Renal cortical epithelial cell (primary cell): ENCODE measurements at places on chromosomes 2 and 18. TPM values are rescaled to one million over a fixed set of nuclear protein-coding genes. Genes with fewer than 3 reads are reported as not detected.

GRCh38 chr2:193482557-193482956, 1287.8 kb upstream of the TMEFF2 start:
- no peak for DNase-seq

GRCh38 chr2:216279031-216279430, 93.3 kb downstream of the MARCHF4 start:
- DNase-seq, result no peak

SEMA4F gene
- 7.5 and 10.6 TPM in 2 replicates for total RNA-seq

GRCh38 chr2:126832757-126833156, 65.9 kb upstream of the TEX51 start:
- DNase-seq, result no peak

DNA sequence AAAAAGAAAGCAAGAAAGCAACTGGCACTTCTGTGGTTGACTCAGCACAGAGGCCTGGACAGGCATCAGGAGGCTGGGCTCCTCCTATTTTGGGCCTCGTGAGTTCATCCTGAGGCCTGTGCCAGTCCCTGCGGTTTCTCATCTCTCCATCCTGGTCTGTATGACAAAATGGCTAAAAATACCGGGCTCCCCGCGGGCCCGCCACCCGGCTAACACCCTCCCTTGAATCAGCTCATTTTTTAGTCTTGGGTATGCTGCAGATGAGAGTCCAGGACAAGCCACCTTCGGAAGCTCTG, 62.3 kb upstream of the YWHAQ start:
- no peak for DNase-seq

NYAP2 gene
- not detected in 2 replicates for total RNA-seq

DNA sequence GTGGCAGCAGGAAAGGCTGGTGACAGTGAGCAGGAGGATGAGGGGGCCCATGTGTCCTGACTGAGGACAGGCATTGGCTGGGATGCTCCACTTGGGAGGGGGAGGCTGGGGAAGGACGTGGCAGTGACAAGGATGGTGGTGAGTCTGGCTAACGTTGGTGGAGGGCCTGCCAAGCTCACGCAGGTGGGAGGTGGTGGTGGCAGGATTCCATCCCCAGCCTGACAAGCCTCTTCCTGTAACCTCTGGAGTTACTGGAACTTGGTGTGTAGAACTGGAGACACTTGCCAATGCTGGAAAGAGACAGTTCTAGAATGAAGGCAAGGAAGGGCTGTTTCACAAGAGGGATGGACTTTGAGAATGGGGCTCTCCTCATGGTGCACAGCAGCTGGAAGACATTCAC, 8.2 kb downstream of the PROM2 start:
- no peak for DNase-seq

DNA sequence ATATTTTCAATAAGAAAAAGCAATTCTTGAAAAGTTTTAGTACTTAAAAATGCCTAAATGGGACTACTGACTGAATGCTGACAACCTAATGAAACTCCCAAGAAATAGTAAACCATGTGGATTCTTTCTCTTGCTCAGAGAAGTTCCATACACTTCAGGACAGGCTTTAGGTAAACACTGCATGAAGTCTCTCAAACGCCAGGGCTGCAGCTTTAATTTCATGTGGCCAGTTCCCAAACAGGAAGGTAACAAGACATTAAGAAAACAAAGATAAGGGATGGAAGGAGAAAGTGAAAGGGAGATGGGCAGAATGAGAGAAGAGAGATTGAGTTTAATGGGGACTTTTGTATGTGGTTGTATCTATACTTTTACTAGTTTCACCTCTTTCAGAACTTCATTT, 734.7 kb upstream of the PKDCC start:
- no peak for DNase-seq

- DNase-seq, result peak; percentile 31
These were observed 55.2 kb downstream of the ANKRD12 start for GRCh38 chr18:9191658-9192256.

DNA sequence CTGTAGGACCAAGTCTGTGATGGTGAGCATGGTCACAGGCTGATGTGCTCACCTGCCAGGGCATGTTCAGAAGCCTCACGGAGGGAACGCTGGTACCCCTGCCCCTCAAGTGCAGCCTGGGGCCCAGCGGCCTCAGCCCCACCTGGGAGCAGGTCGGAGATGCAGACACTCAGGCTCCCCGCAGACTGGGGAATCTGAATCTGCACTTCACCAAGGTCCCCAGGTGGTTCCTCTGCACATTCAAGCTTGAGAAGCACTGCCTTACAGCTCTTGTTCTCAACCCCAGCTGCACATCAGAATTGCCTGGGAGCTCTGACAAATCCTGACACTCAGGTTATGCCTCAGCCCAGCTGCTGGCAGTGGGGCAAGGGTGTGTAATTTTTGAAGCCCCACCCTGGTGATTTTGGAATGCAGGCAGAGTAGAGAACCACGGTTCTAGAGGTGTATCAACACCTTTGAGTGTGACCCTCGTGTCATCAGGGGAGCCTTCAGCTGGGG, 54.8 kb downstream of the CRACDL start:
- DNase-seq, result no peak

CHST9 gene
- 4.5 and 44.3 TPM in 2 replicates for total RNA-seq

SPATA3 gene
- not detected in 2 replicates for total RNA-seq

DNA sequence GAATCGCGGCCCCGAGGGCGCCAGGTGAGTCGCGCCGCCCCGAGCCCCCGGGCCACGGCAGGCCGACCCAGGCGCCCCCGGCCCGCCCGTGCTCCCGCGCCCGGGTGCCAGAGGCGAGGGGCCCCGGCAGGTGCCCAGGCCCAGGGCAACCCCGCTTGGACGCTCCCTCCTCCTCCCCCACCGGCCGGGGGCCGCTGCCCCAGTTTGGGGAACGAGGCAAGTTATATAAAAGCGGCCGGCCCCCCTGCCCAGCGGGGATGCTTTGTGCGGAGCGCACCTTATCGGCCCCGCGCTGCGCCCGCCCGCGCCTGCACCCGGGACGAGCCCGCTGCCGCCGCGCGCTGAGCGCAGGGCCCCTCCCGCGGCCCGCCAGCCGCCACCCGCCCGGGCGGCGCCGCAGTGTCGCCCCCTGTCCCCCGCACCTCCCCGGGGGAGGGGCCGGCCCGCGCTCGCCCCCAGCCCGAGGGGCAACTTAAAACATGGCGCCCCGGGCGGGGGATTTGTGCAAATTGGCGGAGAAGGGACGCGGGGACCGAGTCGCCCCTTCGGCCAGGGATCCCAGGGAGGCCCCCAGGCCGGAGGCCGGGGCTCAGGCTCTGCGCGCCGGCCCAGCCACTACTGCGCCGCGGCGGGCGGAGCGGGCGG, 639 bp downstream of the EPB41L3 start:
- DNase-seq, result no peak

- peak; percentile 26 for DNase-seq
These were observed 114.8 kb downstream of the TMEM163 start for GRCh38 chr2:134603966-134604365.

DNA sequence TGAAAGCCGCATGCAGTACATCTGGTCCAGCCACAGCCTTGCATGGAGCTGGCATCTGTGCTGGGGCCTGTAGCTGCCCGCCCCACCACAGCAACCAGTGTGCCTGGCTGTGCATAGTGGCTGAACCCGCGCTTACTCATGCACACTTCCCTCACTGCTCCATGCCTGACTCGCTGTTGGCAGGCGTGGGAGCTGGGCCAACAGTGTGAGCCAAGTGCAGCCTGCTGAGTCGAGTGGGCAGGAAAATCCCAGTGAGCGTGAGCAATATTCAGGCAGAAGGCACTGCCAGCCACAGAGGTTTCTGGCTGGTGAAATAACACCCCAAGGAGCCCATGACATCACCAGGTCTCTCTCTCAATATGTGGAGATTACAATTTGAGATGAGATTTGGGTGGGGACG, 1674.1 kb upstream of the TMEFF2 start:
- DNase-seq, result peak; percentile 47

DNA sequence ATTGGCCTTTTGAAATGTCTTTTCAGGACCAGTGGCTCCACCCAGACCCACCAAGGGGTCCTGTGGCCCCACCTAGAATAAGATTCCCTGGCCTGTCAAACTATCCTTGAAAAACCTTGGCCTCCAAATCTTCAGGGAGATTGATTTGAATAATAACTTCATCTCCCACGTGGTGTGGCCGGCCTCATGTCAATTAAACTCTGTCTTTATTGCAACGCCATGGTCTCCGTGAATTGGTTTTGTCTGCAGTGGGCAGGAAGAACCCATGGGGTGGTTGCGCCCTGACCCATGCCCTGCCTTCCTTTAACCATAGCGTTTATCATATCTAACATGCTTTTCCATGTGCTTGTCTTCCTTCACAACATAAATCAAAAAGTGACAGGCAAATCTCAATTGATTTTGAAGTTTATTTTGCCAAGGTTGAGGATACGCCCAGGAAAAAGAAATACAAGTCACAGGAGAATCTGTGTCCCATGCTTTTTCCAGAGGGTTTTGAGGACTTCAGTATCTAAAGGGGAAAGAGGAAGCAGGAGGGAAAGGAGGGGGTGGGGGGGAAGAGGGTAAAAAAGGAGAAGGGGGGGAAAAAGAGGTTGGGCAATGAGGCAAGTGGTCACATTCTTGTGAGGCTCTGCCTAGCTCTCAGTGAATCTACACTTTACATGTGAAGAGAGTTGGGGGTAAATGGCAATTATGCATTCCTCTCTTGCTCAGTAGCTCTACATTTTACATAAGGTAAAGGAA, 66.5 kb upstream of the CABLES1 start:
- DNase-seq, result no peak

NDC80 gene
- total RNA-seq, result 1.1 and 13.7 TPM in 2 replicates

- DNase-seq, result peak; percentile 52
These were observed 997 bp downstream of the BOK start for GRCh38 chr2:241559323-241560161.

- no peak for DNase-seq
These were observed 223.1 kb downstream of the ATAD2B start for GRCh38 chr2:23703583-23704385.

HOXD1 gene
- total RNA-seq, result 4.2 and 15.7 TPM in 2 replicates

DNAJC5G gene
- total RNA-seq, result not detected in 2 replicates

DNA sequence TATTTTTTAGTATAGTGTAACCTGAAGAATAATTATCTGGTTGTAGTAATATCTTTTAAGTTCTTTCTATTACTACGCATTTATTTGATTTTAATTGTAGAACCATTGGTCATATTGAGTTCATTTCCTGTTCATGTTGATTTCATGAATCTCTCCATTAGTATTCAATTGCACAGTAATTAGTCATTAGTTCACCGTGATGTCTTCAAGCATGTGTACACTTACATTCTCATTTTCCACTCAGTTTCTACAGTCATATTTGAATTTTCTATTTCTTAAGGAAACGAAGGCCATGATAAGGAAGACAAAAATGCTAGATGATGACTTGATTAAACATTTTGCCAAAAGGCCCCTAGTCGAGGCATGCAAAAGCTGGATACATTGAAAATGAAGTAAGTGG, 333.7 kb upstream of the FANCL start:
- DNase-seq, result no peak

DSEL gene
- total RNA-seq, result 8.7 and 10.7 TPM in 2 replicates

GRCh38 chr2:66362701-66363100, 72.2 kb upstream of the MEIS1 start:
- DNase-seq, result no peak

IL1RL2 gene
- total RNA-seq, result 3.3 and 4.6 TPM in 2 replicates

- no peak for DNase-seq
These were observed 110.2 kb upstream of the THOC1 start for GRCh38 chr18:378079-378478.

GRCh38 chr2:24771764-24772586, 21.2 kb downstream of the PTRHD1 start:
- no peak for DNase-seq

DNA sequence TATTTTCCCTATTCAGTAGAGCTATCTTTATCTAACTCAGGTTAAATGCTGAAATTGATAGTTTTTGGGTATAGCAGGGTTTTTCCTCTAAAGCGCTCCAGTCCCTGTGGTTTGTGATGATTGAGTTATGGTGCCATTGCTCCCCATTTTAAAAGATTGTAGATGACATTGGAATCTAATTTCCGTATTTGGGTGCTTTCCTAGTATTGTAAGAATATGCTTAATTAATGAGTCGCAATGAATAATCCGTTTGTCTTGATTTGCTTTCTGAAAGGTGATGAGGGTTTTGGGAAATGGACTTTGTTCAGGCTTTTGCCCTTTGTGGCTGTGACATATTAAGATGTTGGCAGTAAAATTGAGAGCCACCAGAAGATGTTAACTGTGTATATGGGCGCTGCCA, 3.9 kb downstream of the RPS7 start:
- DNase-seq, result no peak

DNA sequence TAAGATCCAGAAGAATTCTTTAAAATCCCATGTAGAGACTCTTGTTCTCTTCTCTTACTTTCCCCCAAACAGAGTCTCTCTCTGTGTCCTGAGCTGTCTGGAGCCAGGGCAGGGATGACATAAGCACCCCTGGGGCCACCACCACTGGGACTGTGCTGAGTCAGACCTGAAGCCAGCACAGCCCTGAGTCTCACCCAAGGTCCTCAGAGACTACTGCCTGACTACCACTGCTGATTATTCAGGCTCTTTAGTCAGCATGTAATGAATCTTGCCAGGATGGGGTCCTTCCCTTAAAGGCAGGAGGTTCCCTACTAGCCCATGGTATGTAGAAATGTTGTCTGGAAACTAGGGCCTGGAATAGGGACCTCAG, 34.9 kb upstream of the DYNC1I2 start:
- peak; percentile 3 for DNase-seq

DNA sequence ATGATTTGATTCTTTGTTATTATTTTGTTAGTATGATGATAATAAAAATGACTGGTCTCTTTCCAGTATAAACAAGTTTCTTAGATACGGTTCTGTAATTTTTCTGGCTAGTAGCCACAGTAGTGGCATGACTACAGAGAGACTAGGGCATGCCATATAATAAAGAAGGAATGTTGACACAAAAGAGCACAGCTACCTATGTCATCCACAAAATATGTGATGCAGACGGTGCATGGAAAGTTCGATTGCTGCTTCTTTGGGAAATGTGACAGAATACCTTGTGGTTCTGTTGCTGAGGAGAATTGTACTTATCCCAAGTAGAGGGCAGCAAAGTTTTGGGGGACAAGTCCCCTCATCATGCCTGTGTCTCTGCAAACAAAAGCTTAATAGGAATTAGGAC, 26.1 kb upstream of the SETBP1 start:
- peak; percentile 89 for DNase-seq

SLC11A1 gene
- 0.05 TPM in 1 of 2 replicates, not detected in the other for total RNA-seq

- DNase-seq, result no peak
These were observed 195.4 kb upstream of the SIX3 start for GRCh38 chr2:44745922-44746766.

UNC50 gene
- total RNA-seq, result 42.5 and 68.1 TPM in 2 replicates

- no peak for DNase-seq
These were observed 33.9 kb downstream of the ZBTB7C start for GRCh38 chr18:48375150-48375800.

DNA sequence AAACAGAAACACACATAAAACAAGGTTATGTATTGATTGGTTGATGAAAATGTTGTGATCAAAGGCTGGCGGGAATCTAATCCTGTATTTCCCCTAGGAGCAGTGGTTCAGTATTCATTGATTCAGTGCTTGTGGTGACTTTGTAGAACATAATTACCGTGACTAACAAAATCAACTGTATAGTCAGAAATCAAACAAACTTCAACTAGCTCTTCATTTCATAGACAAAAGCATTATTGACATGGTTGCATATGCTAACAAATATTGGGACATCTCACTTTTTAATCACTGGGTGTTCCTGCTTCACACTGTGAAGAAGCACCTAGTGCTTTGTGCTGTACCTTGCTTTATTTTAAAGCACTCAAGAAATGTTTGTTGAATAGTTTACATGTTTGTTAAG, 41.4 kb downstream of the USP14 start:
- no peak for DNase-seq

- no peak for DNase-seq
These were observed 18.1 kb downstream of the TMEM185B start for GRCh38 chr2:120204945-120205670.
